ENCODE measurements at places on chromosomes 11 and 22.

GRCh38 chr11:120280600-120281051 is 40.7 kb downstream of the POU2F3 start:
- DNase-seq: no peak

DNA sequence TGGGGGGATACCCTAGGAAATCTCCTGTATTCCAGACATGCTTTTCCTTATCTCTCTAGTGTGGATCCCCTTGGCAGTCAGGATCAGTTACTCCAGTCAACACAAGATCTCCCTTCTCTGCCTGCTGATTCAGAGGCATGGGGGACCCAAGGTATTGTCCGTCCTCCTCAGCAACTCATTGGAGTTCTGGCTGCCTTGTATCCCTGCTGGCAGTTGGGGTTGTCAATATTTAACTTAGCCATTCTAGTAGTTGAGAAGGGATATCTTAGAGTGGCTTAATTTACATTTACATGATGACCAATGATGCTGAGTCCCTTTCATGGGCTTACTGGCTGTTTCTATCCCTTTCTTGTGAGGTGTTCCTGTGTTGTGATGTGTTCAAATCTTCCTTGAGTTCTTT is 74.2 kb downstream of the GRK3 start:
- no peak for DNase-seq

- no peak for DNase-seq
Observed at GRCh38 chr11:94401773-94402265, 600 bp upstream of the GPR83 start.

DNA sequence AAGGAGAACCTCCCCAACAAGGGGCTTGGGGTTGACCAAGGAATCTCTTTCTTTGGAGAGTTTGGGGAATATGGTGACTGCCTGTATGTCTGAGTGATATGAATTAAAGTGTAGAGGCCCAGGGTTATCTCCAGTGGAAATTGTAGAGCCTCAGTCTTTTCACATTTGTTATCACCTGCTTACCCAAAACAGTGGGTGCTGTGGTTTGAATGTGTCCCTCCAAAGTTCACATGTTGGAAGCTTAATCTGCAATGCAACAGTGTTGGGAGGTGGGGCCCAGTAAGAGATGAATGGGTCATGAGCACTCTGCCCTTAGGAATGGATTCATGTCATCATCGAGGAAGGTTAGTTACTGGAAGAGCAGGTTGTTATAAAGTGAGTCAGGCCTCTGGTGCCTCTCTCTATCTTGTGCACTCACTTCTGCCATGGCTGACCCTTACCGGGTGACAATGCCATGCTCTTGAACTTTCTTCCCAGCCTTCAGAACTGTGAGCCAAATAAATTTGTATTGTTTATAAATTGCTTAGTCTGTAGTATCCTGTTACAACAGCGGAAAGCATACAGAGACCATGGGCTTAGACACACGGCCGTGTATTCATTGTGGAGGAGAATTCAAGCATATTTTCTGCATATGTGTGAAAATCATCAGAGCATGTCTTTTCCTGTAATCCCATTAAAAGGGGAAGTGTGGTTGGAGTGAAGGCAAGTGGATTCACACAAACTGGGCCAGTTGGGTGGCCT is 114.1 kb upstream of the TBCEL start:
- DNase-seq: no peak

- DNase-seq: no peak
Observed at GRCh38 chr22:17434856-17435255, 65.6 kb downstream of the CECR2 start.

GRCh38 chr11:1714908-1715885 is 18.2 kb downstream of the KRTAP5-6 start:
- DNase-seq: no peak

GRCh38 chr11:102197670-102198139 is 87.5 kb downstream of the YAP1 start:
- DNase-seq: no peak

- DNase-seq: no peak
Observed at GRCh38 chr11:70523384-70524095, 125.2 kb downstream of the CTTN start.

DNA sequence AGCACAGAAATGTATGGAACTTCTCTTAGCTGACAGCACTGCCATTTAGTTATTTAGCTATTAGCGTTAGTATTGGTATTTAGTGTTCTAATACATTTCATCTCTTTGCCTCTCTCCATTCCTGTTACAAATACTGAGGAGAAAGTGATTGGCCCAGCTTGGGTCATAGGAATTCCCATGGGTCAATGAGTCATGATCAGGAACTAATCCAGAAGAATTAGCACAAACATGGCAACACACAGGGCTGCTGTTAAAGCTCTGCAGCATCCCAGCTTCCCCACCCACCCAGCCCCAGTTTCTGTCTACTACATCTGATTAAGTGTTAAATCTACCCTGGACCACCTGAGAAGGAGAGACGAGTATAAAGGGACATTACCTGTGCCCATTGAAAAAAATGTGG is 36.1 kb downstream of the PDGFD start:
- no peak for DNase-seq

DNA sequence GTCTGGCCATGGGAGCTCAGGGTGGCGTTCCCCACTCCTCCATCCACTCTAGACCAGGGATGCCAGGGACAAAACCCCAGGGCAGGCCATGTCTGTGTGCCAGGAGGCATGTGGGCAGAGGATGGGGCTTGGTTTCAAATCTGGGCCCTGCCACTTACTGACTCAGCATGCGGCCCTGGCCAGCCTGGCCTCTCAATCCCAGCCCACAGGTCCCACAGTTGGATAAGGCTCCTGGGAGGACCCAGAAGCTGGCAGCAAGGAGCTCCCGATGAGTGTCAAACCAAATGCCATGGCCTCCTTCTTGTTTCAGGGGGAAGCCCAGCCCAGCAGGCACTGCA is 1290.4 kb downstream of the BRD1 start:
- no peak for DNase-seq

- no peak for DNase-seq
Observed at GRCh38 chr11:95778699-95779098, 10.9 kb downstream of the FAM76B start.

DNA sequence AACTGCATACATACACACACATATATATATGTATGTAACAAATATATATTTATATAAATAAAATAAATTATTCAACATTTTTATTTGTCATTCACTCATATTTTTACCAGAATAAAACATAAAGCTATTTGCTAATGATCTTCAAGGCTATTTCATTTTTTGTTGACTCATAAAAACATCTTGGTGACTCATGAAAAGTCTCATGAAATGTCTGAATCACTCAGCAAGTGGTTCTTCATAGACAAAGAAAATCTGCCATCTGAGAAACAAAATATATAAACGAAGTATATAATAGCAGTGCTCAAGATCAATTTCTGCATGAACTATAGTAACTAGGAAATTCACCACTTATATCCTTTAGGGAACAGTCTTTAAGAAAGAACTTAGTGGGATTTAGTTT is 764.8 kb upstream of the FAT3 start:
- DNase-seq: no peak

DNA sequence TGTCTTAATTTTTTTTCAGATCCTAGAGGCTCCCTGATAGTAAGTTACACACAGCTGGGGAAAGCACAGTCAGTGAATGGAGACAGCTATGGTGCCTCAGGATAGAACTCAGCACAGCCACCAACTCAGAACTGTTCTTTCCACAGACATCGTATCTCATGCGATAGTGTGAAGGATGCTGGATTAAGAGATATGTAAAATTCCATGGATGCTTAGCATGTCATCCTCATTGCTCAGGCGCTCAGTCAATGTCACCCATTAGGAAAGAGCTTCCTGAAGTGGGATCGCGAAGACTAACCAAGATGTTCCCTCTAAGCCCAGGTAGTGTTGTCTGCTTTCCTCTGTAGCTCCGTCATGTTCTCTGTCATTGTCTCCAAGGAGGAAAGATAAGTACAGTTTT is 1000.4 kb downstream of the OPCML start:
- no peak for DNase-seq

GRCh38 chr11:128409476-128409875 is 177.9 kb downstream of the ETS1 start:
- no peak for DNase-seq

DNA sequence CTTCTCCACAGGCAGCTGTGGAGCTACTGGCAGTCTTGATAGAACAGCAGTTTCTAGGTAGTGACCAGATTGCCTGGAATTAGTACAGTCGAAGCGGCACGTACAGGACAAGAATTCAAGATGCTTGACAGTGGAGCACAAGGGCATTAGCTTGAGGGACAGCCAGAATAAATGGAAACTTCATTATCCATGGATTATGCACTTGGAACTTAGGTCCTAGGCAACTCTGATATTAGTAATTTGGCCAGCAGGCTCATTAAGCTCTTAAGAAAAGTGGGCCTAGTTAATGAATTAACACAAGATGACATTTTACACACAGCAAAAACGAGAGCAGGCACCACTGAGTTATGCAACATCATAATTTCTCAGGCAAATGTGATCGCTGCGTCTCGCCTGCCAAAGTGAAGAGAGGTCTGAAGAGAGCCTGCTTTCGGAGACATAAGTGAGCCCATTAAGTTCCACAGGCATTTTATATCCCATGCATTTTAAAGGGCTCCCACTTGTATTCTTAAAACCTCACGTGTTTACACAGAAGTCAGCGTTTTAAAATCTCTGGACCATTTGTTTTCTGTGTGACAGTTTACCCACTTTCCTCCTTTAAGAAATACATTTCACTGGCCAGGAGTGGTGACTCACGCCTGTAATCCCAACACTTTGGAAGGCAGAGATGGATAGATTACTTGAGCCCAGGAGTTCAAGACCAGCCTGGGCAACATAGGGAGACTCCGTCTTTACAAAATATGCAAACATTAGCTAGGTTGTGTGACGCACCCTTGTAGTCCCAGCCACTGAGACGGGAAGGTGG is 66.2 kb downstream of the COMMD9 start:
- no peak for DNase-seq

DNA sequence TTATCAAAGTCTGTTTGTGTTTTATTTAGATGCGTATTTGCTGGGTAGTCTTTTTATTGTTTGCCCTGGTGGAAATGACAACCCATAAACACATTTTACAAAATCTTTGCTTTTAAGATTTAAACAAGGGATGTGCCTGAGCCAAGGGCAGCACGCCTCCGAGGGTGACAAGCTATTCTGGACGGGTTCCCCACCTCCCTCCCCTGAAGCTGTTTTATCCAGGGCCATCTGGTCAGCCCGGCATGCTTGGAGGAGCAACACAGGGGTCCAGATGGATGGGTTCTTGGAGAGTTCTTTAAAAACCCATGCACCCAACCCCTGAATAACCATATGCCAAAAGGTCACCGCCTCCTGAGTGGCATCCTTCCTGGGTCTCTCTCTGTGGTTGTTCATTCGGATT is 408.9 kb downstream of the OPCML start:
- no peak for DNase-seq

Measured in T-helper 1 cell (primary cell).